Ascending aorta (tissue), 2 donors: ENCODE measurements at places on chromosomes 3 and 15.
A peak's percentile ranks its signal among the peaks of the same experiment; 100 is the strongest.

- DNase-seq = no peak
Observed at GRCh38 chr3:110454066-110454465, 617.5 kb upstream of the NECTIN3 start.

DNA sequence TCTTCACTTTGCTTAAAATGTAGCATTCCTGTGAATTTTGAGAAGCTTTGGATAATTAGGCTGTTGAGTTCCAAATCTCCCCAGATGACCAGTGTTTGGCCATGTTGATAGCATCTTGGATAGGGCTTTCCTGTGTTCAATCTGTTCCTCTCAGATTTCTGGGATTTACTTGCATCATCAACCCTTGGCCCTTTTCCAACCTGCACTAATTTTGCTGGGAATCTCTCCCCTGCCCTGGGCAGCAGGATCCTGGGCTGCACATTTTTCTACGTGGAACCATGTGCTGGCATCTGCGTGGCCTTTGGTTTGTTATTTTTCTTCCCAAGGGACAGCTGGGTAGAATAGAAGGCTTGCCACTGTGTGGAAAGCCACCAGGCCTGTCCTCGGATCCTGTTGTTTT lies 75.4 kb upstream of the PLXNA1 start:
- no peak for DNase-seq

DNA sequence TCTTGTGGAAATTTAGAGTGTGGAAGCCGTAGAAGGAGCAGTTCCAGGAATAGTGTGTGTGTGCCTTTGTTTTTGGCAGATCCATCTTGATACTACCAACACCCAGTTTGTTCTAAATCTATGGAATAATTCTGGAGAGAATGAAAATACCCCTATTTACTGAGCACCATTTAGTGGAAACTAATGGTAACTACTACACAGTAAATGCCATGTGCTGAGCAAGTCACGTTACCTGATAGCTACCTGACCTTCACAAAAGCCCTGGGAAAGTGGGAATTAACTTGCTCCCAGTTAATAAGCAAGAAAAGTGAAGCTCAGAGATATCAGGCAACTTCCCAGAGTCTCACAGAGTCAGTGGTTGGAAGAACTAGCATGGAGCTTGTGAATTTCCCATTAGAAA lies 137.7 kb downstream of the ARPP21 start:
- DNase-seq = no peak

GRCh38 chr3:197750396-197750831 lies 731 bp downstream of the FYTTD1 start:
- DNase-seq = peak; percentile 14
